ENCODE measurements at places on chromosomes 5 and 9.
A peak's percentile ranks its signal among the peaks of the same experiment; 100 is the strongest.

DNA sequence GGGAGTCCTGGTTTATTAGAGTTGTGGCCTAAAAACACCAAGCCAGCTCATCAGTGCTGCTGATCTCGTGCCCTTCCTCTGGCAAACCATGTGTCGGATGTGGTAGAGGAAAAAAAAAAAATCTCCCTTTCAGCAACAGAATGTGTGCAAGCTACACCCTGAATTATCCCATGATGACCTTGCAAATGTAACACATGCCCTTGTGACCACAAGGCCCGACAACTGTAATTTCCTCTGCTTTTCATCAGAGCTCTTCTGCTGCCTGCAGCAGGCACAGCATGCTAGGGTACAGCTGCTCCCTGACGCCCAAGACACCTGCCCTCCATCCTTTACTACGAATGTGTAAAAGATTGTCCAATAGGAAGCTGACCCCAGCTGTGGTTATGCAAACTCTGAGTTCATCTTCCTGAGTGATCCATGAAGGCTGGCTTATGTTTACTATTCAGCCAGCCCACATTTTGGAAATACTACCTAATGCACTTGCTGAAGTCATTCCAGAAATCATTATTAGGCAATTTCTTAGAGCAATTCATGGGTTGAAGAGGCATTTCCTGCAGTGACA is 14.6 kb upstream of the BNC2 start:
- no peak for DNase-seq
- H3K4me1 ChIP-seq: no peaks in the 10 kb centered on the region
- no peaks in the 10 kb centered on the region for H3K36me3 ChIP-seq
- H3K4me3 ChIP-seq: no peak overlapping the region
- no peak overlapping the region for H3K27ac ChIP-seq

- H3K36me3 ChIP-seq: no peaks in the 10 kb centered on the region
- H3K27me3 ChIP-seq: no peaks in the 10 kb centered on the region
- DNase-seq: no peak
Measured at GRCh38 chr9:76701441-76702039, 62.7 kb upstream of the PCA3 start.

DNA sequence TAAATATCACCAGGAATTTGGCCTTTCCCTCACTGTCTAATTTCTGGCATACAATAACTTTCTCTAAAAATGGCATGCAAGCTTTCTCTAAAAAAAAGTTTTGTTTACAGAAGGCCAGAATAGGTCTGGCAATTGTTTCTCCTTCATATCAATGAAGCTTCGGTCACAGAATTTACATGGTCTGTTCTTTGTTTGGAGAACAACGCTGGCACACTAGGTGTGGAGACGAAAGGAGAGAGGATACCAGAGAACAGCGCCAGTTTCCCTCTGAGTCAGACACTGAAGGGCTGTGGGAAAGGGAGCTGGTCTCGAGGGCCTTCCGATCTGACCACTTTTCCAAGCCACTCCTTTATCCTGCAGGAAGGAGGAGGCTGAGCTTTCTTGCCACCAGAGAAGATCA is 60.1 kb upstream of the ITGA1 start:
- no peak overlapping the region for H3K4me3 ChIP-seq
- no peak overlapping the region for H3K27ac ChIP-seq
- no peaks in the 10 kb centered on the region for H3K27me3 ChIP-seq
- peaks cover 10% of the 10 kb centered on the region for H3K4me1 ChIP-seq
- DNase-seq: peak; percentile 79

GRCh38 chr9:99718631-99719030 is 103.1 kb upstream of the NR4A3 start:
- H3K4me1 ChIP-seq: no peaks in the 10 kb centered on the region
- H3K27me3 ChIP-seq: no peaks in the 10 kb centered on the region
- DNase-seq: no peak

DNA sequence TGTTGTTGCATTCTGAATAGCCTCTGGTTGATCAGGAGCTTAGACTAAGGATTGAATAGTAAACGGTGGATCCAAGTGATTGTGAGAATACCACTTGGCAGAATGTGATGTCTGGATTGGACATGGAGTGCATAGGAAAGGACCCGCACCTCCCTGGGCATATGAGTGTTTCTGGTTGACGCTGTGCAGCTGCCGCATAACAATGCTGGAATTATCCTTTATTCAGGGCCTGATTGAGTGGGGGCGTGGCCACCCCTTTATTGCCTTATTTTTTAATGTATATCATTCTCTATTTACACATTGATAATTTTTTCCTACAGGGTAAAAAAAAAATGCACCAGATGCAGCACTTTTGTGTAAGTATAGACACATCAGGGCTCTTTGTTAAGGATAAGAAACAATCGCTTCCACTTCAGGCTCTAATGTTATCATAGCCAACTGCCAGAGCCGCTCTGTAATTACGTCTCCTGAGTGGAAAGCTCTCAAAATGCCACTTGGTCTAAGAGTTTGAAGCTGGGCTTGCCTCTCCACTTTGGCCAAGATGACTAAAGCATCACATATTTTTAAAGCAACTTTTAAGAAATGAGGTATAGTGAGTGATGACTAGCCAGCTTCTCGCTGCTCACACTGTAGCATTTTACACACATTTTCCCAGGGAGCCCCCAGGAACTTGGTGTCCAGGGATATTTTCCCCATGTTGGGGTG is 5.7 kb downstream of the FGD3 start:
- no peaks in the 10 kb centered on the region for H3K36me3 ChIP-seq
- DNase-seq: peak; percentile 31
- H3K27ac ChIP-seq: no peak overlapping the region

GRCh38 chr5:37846786-37847310 is 7.0 kb upstream of the GDNF start:
- no peaks in the 10 kb centered on the region for H3K36me3 ChIP-seq
- peaks cover 9% of the 10 kb centered on the region for H3K27me3 ChIP-seq
- no peak overlapping the region for H3K4me3 ChIP-seq
- no peaks in the 10 kb centered on the region for H3K4me1 ChIP-seq
- no peak overlapping the region for H3K27ac ChIP-seq

DNA sequence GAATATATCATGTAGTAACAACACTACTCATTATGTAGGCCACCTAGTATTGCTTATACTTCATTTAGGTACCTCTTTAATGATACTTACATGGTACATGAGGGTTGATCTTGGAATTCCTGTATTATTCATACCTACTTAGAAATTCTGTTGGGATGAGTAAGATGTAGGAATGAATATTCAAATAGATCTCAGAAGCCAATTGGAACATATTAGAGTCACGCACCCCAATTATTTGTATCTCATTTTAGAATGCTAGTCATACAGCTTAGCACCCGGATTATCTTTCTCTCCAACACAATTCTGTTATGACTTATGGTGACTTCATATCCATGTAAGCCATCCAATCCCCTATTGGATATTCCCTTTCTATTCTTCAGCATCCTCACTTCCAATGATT is 106.7 kb upstream of the SH3GL2 start:
- no peaks in the 10 kb centered on the region for H3K4me1 ChIP-seq
- H3K4me3 ChIP-seq: no peak overlapping the region
- no peak for DNase-seq
- no peak overlapping the region for H3K27ac ChIP-seq
- no peaks in the 10 kb centered on the region for H3K36me3 ChIP-seq

GRCh38 chr5:139725073-139725830 is 70.4 kb upstream of the PSD2 start:
- no peaks in the 10 kb centered on the region for H3K4me1 ChIP-seq
- peak; percentile 72 for DNase-seq
- H3K27me3 ChIP-seq: no peaks in the 10 kb centered on the region

DNA sequence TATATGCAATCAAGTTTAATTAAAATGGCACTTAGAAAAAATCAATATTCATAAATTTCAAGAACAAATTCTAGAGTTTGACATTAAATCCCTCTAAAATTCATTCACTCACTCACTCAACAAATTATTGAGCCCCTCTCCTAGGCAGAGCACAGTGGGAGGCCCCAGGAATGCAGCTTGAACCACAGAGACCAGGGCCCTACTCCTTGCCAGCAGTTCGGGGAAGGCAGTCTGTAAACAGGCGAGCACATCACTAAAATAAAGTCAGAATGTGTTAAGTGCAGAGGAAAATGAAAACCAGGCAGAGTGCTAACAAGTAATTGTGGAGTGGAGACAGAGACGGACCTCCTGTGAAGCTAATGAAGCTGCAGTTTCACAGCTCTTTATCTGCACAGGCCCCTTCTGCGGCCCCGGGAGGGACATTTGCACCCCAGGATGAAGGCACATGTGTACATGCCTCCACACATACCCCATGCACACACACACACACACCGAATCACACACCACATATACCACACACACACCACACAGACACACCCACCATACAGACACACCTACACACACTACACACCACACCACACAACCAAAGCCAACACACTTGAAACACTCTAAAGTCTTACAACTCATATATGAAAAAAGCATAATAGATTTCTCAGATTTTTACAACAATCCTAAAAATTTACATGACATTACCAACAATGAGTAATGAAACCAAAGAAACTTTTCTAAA is 40.5 kb downstream of the BHMT start:
- H3K4me3 ChIP-seq: no peak overlapping the region
- H3K36me3 ChIP-seq: no peaks in the 10 kb centered on the region
- H3K27me3 ChIP-seq: no peaks in the 10 kb centered on the region
- H3K4me1 ChIP-seq: peaks cover 4% of the 10 kb centered on the region
- DNase-seq: peak; percentile 25

- DNase-seq: no peak
- no peaks in the 10 kb centered on the region for H3K27me3 ChIP-seq
- H3K27ac ChIP-seq: no peak overlapping the region
Measured at GRCh38 chr9:70805949-70806348, 315.5 kb downstream of the TRPM3 start.

GRCh38 chr5:68421485-68422220 is 206.1 kb downstream of the PIK3R1 start:
- H3K4me1 ChIP-seq: peaks cover 32% of the 10 kb centered on the region
- H3K27me3 ChIP-seq: no peaks in the 10 kb centered on the region
- H3K4me3 ChIP-seq: no peak overlapping the region
- no peak for DNase-seq
- no peak overlapping the region for H3K27ac ChIP-seq

- DNase-seq: no peak
- no peaks in the 10 kb centered on the region for H3K36me3 ChIP-seq
- H3K27me3 ChIP-seq: no peaks in the 10 kb centered on the region
- H3K27ac ChIP-seq: peak overlapping the region; percentile 78
- peak overlapping the region; percentile 82 for H3K4me3 ChIP-seq
Measured at GRCh38 chr9:13278023-13278367, 1.5 kb downstream of the MPDZ start.

GRCh38 chr9:131734165-131734610 is 5.7 kb downstream of the RAPGEF1 start:
- H3K4me1 ChIP-seq: peaks cover 17% of the 10 kb centered on the region
- H3K27me3 ChIP-seq: no peaks in the 10 kb centered on the region
- H3K36me3 ChIP-seq: no peaks in the 10 kb centered on the region
- DNase-seq: peak; percentile 51
- H3K4me3 ChIP-seq: no peak overlapping the region
- H3K27ac ChIP-seq: no peak overlapping the region

DNA sequence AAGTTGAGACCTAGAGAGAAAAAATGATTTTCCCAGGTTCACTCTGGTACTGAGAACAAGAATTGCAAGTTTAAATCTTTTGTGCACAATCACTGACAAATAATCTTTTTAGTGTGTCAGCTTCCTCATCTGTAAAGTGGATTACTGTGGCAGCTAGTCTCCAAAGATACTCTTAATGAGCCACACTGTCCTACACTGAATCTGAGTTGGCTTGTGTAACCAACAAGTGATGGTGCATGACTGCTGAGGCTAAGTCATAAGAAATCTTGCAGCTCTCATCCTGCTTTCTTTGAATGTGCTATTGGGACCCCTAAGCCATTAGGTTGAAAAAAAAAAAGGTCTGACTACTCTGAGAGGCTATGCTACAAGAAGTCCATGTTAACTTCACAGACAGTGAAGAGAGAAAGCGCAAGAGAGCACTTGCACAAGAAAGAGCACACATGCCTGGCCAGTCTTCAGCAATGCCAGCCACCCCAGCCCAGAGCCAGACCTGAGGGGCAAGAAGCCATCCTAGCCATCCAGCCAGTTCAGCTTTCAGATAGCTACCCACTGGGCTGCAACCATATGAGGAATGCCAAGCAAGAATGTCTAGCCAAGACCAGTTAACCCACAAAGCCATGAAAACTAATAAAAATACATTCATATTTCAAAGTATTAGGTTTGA is 419.4 kb downstream of the RAB3C start:
- no peaks in the 10 kb centered on the region for H3K36me3 ChIP-seq
- no peak for DNase-seq
- no peak overlapping the region for H3K27ac ChIP-seq
- H3K4me3 ChIP-seq: no peak overlapping the region

- no peak overlapping the region for H3K27ac ChIP-seq
- no peaks in the 10 kb centered on the region for H3K27me3 ChIP-seq
- DNase-seq: no peak
- H3K4me3 ChIP-seq: no peak overlapping the region
- no peaks in the 10 kb centered on the region for H3K4me1 ChIP-seq
Measured at GRCh38 chr5:142079306-142079721, 29.3 kb upstream of the NDFIP1 start.

DNA sequence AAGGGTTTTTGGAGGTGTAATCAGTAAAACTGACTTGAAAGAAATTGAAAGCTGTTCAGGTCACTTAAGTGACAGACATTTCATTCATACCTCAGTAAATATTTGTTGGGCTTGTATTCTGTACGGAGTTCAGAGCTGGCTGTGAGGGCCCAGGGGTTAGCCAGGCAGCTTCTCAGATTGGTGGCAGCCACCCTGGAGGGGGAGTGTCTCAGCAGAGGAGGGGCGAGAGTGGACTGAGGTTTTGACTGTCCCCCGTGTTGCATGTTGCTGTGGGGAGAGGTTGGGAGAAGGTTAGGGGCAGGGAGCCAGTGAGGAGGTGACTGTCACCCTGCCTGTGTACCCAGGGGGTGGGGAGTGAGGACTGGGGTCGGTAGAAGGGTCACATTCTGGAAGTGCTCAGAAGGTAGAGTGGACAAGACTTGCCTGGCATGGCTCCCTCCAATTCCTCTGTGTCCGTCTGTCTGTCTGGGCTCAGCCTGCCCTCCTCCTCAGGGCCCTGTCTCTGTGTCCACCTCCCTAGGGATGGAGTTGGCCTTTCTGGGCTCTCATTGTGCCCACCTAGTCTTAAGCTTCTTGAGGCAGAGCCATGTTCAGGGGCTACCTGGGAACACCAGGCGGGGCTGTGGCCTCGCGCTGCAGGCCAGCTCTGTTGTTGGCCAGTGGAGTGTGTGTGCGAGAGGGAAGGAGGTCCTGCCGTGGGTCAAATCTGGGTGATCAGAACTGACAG is 4.4 kb downstream of the PHF2 start:
- no peak overlapping the region for H3K4me3 ChIP-seq
- DNase-seq: no peak
- H3K4me1 ChIP-seq: peaks cover 7% of the 10 kb centered on the region
- H3K27ac ChIP-seq: peak overlapping the region; percentile 7
- no peaks in the 10 kb centered on the region for H3K27me3 ChIP-seq
- H3K36me3 ChIP-seq: no peaks in the 10 kb centered on the region

DNA sequence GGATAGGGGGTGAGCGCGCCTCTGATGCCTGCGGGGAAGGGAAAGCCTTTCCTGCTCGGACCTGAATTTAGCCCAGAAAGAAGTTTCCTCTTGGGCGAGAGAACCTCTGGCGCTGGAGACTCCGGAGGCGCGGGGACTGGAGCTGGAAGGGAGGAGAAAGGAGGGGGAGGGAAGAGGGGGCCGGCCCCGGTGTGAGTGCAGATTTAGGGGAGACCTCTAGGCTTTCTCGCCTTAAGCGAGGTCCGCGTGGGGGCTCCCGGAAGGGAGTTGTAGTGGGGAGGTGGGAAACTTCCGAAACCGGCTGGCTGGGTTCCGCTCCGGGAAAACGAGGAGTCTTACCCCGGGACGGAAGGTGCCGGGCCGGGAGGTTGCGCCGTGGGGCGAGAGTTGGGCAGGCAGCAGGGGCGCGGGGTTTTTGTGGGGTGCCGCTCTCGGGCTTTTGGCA is 1.3 kb downstream of the PCSK5 start:
- no peaks in the 10 kb centered on the region for H3K36me3 ChIP-seq
- H3K27ac ChIP-seq: no peak overlapping the region
- H3K4me1 ChIP-seq: peaks cover 5% of the 10 kb centered on the region
- peak overlapping the region; percentile 83 for H3K4me3 ChIP-seq
- peaks cover 27% of the 10 kb centered on the region for H3K27me3 ChIP-seq

All from cardiac muscle cell (in vitro differentiated cells and primary cell).